Ovary (tissue), 10 donors: ENCODE measurements at places on chromosomes 6 and 20. TPM values are rescaled to one million over a fixed set of nuclear protein-coding genes. Genes with fewer than 3 reads are reported as not detected.

- no peak for DNase-seq
Observed at GRCh38 chr20:10134176-10134575, 84.5 kb upstream of the SNAP25 start.

DNA sequence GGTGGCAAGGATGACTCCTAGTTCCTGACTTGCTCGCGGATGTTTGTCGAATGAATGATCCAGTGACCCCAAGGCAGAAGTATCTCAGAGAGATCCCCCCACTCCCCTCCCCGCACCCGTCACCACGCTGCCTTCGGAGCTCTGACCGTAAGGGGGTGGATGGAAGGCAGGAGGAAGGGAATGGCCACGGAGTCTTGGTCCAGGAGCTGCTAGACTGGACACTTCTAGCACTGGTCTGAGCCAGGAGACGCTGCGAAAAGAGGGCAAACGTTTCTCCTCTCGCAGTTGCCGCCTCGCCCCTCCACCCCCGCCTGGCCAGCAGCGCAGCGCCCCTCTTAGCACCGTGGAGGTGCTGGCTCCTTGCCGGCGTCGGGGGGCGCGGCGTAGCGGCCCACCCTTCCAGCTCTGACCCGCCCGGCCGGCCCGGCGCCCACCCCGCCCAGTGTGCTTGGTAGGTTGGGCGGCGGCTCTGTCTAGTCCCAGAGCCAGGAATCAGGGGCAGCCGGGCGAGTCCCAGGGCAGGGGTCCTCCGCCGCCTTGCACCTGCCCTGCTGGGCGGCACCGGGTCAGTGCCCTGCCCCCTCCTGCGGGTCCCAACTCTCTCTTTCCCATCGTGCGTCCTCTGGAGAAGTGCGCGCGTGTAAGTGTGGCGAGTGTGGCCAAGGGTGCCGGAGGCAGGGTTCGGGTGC, 2.4 kb upstream of the DBNDD2 start:
- DNase-seq: peak; percentile 49

GRCh38 chr6:169890901-169891300, 139.5 kb downstream of the ERMARD start:
- DNase-seq: no peak

GRCh38 chr6:170297576-170298330, 6.9 kb upstream of the DLL1 start:
- DNase-seq: no peak

GRCh38 chr6:84093441-84094435, 60.2 kb downstream of the MRAP2 start:
- no peak for DNase-seq

DNA sequence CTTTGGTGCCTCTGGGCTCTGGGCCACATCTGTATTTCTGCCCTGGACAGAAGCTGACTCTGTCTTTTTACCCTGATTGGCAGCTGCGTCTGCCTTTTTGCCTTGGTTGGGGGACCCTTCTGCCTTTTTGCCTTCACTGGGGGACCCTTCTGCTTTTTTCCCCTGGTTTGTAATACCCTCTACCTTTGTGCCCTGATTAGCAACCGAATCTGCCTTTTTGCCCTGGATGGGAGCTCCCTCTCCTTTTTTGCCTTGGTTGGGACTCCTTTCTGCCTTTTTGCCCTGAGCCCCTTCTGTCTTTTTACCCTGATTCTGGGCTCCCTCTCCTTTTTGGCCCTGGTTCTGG, 23.4 kb downstream of the RRBP1 start:
- DNase-seq: no peak

- DNase-seq: no peak
Observed at GRCh38 chr6:169806701-169807100, 55.3 kb downstream of the ERMARD start.

DNA sequence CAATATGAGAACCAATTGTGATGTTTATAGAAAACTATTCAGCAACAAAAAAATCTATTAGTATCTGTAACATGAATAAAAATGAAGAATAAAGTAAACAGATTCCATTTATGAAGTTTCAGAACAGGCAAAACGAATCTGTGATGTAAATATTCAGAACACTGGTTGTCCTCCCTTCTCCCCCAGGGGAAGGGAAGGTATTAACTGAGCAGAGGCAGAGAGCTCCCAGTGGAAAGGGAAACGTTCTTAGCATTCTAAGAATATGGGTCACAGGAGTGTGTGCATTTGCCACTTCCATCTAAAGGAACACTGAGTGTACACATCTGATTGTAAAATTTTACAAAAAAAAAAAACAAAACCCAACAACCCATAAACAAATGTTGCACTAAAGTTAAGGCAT, 23.1 kb downstream of the SPAG4 start:
- no peak for DNase-seq

DNA sequence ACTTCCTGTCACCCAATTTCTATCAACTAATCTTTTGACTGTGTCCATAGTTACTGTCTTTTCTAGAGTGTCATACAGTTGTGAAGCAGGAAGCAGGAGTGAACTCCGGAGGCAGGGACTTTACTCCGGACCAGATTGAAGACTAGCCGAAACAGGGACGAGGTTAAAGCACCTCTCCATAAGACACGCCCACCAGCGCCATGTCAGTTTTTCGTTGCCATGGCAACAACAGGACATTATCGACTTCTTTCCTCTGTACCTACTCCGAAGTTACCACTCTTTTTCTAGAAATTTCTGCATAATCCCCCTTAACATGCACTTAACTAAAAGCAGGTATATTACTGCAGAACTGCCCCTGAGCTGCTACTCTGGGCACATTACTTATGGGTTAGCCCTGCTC, 25.2 kb downstream of the TRIM38 start:
- no peak for DNase-seq

GRCh38 chr6:17439243-17439993, 46.0 kb downstream of the CAP2 start:
- DNase-seq: no peak

DNA sequence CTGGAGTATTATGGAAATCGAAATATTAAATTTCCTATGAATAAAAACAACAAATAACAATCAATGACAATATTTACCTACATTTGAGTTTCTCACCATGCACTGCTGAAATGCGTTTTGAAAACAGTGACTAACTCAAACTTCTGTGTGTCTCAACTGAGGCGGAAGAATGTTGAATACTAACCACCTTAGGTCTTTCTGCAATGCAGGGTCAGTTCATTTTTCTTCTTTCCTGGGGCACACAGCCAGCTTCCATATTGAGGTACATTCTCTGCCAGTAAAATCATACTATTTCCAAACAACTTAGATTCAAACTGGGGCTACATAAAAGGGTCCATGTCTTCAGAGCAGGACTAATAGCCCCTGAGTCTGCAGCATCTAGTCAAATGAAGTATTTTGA, 310.1 kb downstream of the UTRN start:
- DNase-seq: no peak

Gene GJE1
- not detected for polyA plus RNA-seq

Gene ATP9A
- polyA plus RNA-seq: 12.9 TPM
